ENCODE measurements at places on chromosomes 11 and 22.

- no peak for DNase-seq
These were observed 117.4 kb downstream of the SGSM3 start for GRCh38 chr22:40487663-40488249.

DNA sequence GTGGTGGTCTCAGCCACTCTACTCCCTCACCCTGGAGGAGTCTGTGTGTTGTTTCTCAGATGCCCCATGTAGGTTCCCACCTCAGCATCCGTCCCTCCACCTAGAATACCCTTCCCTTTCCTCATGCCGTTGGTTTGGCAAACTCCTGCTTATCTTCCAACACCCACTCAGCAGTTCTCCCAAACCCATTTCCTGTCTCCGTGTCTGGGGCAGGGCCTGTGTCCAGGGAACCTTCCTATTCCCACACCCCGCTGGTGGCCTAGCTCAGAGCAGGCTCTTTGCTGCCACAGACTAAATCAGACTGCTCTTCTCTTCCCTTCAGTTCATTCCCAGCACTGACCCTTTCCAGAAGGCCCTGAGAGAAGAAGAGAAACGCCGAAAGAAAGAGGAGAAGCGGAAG lies 7.5 kb upstream of the SREBF2 start:
- no peak for DNase-seq

GRCh38 chr22:43036282-43036829 lies 21.4 kb upstream of the PACSIN2 start:
- DNase-seq: peak; percentile 44

GRCh38 chr11:7451520-7451919 lies 33.8 kb upstream of the OLFML1 start:
- DNase-seq: no peak

- DNase-seq: peak; percentile 83
These were observed 10.0 kb downstream of the PPM1F start for GRCh38 chr22:21942407-21943343.

GRCh38 chr11:92931746-92932422 lies 37.6 kb upstream of the MTNR1B start:
- DNase-seq: peak; percentile 17

- DNase-seq: peak; percentile 67
These were observed 51.4 kb upstream of the NUP50 start for GRCh38 chr22:45112136-45112879.

GRCh38 chr11:70603756-70604211 lies 205.5 kb downstream of the CTTN start:
- no peak for DNase-seq

GRCh38 chr11:97717922-97718321 lies 1302.8 kb upstream of the CNTN5 start:
- no peak for DNase-seq

- DNase-seq: no peak
These were observed 8.7 kb downstream of the PRR5 start for GRCh38 chr22:44710474-44711240.
